ENCODE measurements at places on chromosomes 16 and 17. TPM values are rescaled to one million over a fixed set of nuclear protein-coding genes. Genes with fewer than 3 reads are reported as not detected.

The SOX9 gene
- 0.37 TPM for total RNA-seq

The WFIKKN1 gene
- total RNA-seq: 0.37 TPM

The USB1 gene
- 20.2 TPM for total RNA-seq

The C16orf89 gene
- total RNA-seq: not detected

The TEKT5 gene
- total RNA-seq: not detected

The KCNJ18 gene
- not detected for total RNA-seq

The MAF gene
- 1.2 TPM for total RNA-seq

The ADAM11 gene
- 0.59 TPM for total RNA-seq

The OTOP3 gene
- not detected for total RNA-seq

The ZC3H7A gene
- 27.2 TPM for total RNA-seq

The SERPINF2 gene
- total RNA-seq: not detected

The PRR15L gene
- total RNA-seq: not detected

The ASGR1 gene
- total RNA-seq: 0.39 TPM

The EPOP gene
- total RNA-seq: 2.6 TPM

The EVI2B gene
- 1.4 TPM for total RNA-seq

The ARHGDIG gene
- 0.37 TPM for total RNA-seq

The CRHR1 gene
- not detected for total RNA-seq

The NDEL1 gene
- total RNA-seq: 53.2 TPM

The GDPD1 gene
- total RNA-seq: 0.37 TPM

The PABPN1L gene
- total RNA-seq: not detected

The RAI1 gene
- 9.4 TPM for total RNA-seq

The C1QTNF8 gene
- total RNA-seq: not detected

The HSF5 gene
- total RNA-seq: under 0.01 TPM

The BCL7C gene
- 34.0 TPM for total RNA-seq

The ALOX12B gene
- total RNA-seq: 0.73 TPM

The CLEC19A gene
- not detected for total RNA-seq

The KRTAP9-4 gene
- total RNA-seq: not detected

The SRCIN1 gene
- not detected for total RNA-seq

The PRR11 gene
- 49.2 TPM for total RNA-seq

The SPNS2 gene
- 0.39 TPM for total RNA-seq

The RNF151 gene
- total RNA-seq: not detected
